ENCODE measurements at places on chromosomes 4 and X. TPM values are rescaled to one million over a fixed set of nuclear protein-coding genes. Genes with fewer than 3 reads are reported as not detected.

SRPK3 gene
- total RNA-seq: 0.12 TPM

FRMPD4 gene
- total RNA-seq: not detected

STPG2 gene
- 0.20 TPM for total RNA-seq

IL2RG gene
- 1.9 TPM for total RNA-seq

FGB gene
- 0.52 TPM for total RNA-seq

GIMD1 gene
- not detected for total RNA-seq

MAGEA8 gene
- total RNA-seq: not detected

- no peak for ATAC-seq
Observed at GRCh38 chrX:106566362-106566761, 45.4 kb upstream of the RADX start.

GRCh38 chrX:110042496-110042895 is 39.6 kb downstream of the TMEM164 start:
- ATAC-seq: no peak

DNA sequence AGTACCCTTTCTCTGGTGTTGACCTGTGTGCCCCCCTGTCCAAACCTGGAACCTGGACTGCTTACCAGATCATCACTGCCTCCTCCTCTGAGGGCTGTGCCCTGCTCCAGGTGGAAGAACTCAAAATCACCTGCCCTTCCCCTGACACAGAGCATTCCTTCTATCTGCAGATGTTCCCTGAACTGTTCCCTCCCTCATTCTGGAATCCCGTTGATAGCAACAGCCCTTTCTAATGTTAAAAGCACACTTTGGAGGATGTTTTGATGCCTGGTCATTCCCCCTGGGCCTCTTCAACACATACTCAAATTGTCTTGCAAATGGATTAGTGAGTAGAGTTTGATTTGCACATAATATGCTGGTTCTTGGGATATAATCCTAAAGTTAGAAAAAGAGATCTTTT is 225.8 kb downstream of the FGF13 start:
- no peak for ATAC-seq

- no peak for ATAC-seq
Observed at GRCh38 chr4:173482330-173482931, 47.6 kb downstream of the HAND2 start.

DNA sequence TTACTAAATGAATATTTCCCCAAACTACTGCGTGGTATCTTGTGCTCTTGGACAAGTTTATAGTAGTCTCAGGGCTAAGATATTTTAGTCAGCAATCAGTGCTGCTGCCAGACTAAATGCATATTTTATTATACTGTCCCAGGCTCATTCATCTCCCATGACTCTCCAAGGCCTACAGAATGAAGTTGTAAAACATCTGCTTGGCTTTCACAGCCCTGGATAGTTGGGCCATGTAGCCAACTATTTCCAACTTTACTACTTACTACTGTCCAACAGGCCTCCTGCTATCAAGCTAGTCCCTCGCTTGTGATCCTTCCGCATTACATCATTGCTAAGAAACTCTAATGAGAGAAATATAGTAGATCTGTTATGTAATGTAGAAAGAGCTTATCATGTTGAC is 31.4 kb downstream of the MAGEB16 start:
- no peak for ATAC-seq

DNA sequence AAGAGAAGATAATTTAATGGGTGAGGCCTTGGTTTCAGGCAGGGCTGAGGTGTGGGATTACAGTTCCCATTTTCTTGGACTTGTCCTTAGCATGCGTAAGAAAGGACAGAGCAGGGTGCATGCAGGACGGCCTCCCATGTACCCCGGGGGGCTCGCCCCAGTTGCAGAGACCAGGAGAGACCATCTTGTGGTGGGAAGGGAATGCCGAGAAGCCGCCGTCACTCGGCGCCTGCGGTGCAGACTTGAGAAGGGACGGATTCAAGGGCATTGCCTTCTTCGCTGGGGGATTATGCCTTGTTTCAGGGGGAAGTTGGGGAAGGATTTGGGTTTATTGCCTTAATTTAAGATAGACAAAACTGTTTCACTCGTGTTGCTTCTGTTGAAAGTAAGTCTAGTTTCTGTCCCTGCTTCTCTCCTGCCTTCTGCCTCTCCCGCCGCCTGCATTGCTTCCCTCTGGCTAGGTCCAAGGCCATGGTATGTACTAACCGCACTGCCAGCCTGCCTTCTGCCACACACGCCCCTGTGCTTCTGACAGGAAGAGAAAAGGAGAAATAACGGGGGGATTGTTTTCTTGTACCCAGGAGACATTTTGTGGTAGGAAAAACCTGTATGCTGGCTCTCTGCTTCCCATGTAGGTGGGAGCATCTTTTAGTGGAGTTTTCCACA is 175.9 kb downstream of the DCLK2 start:
- no peak for ATAC-seq

Data from esophagus mucosa (tissue), 1 donor.